Suppressor macrophage treated with lipopolysaccharide for 4 hours (primary cell): ENCODE measurements at places on chromosomes 11 and 22.
A peak's percentile ranks its signal among the peaks of the same experiment; 100 is the strongest.

DNA sequence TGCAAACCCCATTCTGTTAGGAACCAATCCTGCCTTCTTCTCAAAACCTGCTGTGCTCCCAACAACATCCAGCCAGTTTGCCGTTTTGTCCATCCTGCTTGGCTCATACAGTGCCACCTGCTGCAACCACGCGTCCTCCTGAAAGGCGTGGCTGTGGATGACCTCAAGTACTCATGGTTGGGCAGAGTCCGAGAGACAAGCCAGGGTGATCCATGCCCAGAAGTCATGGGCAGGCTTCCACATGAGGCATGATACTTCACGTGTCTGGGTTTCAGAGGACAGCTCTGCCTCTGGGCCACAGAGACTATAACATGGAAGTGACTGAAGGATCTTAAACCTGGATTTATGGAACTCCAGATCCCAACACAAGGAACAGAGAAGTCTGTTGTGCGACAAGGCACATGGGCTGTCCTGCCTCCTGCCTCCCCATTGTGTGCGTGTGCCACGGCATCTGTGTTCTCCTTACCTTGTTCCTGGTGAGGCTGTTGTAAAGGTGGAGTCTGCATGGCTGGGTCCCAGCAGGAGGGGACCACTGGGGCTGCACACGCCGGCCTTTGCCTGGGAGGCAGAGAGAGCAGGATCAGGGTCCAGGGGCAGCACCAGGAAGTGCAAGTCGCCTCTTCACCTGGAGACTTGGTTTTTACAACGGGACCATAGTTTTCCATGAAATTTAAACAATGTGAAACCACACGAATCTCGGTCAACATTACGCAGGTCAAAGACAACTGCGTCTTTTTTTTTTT, 15.4 kb downstream of the CARS1 start:
- DNase-seq = no peak

DNA sequence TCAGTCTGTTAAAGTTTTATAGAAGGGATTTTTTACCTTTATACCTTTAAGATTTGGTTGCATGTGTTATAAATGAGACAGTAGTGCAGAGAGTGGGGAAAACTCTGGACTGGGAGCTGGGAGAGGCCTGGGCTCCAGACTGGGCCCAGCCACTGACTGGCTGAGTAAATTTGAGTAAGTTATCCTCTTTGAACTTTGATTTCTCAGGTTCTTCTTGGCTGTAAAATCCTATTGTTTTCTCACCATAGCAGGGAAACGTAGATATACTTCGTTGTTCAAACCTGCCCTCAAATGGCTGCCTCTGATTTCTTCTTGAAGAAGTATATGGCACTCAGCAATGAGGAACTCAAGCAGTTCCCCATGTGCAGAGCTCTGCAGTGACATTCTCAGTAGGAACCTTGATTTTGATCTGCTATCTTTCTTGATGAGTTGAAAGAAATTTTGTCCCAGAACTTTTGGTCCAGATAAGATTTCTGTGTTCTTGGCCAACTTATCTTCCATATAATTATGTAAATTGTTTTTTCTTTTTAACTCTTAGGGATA, 8.8 kb downstream of the BMAL1 start:
- DNase-seq = no peak

GRCh38 chr11:65059523-65059922, 1.2 kb upstream of the NAALADL1 start:
- DNase-seq = no peak

DNA sequence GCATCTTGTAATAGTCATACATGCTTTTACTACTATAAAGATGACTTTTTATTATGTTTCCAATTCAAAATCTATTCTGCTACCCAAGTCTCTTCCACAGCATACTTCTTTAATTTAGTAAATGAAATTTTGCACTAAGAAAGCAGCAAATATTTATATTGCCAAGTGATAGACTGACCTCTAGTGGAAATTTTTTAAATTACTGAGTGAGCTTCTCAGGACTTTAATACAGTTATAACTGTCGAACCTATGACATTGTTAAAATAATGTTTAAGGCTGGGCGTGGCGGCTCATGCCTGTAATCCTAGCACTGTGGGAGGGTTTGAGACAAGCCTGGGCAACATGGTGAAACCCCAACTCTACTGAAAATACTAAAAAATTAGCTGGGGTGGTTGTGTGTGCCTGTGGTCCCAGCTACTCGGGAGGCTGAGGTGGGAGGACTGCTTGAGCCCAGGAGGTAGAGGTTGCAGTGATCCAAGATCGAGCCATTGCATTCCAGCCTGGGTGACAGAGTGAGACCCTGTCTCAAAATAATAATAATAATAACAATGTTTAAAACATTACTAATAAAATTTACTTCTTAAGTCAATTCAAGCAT, 27.3 kb downstream of the STK33 start:
- DNase-seq = peak; percentile 82

DNA sequence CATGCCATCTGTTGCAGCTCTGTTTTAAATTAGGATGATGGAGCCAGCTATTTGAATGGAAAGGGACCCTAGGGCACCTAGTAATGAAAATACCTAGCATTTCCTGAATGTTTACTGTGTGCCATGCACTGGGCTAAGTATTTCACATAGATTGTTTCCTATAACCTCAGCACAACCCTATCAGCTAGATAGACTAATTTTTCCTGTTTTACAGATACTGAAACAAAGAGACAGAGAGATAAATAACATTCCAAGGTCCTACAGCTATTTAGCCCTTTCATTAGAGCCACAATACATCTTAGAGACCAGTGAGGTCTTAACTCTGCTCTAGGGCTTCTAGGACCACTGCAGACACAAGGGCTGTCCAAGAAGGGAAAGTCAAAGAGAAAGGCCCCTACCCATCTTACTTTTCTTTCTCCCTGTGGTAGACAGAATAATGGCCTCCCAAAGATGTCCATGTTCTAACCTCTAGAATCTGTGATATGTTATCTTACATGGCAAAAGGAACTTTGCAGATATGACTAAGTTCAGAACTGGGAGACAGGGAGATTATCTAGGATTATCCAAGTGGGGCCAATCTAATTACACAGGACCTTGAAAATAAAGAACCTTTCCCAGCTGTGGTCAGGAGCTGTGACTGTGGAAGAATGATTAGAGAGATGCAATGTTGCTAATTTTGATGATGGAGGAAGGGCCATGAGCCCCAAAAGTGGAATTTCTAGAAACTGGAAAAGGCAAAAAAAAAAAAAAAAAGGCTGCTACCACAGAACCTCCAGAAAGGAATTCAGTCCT, 157.0 kb downstream of the CCDC34 start:
- DNase-seq = no peak

DNA sequence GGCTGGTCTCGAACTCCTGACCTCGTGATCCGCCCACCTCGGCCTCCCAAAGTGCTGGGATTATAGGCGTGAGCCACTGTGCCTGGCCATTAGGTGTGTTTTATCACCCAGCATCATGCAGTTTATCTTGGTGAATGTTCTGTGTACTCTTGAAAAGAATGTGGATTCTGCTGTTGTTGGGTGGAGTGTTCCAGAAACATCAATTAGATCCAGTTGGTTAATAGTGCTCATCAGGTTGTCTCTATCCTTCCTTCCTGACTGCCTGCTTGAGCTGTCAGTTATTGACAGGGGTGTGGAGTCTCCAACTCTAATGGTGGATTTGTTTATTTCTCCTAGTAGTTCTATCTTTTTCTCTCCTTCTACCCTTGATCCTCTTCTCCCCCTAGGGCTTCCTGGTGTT, 30.2 kb upstream of the PPP6R3 start:
- no peak for DNase-seq

GRCh38 chr11:43403357-43404231, 44.9 kb downstream of the TTC17 start:
- no peak for DNase-seq
